ENCODE measurements at places on chromosomes 4 and X.
A peak's percentile ranks its signal among the peaks of the same experiment; 100 is the strongest.

DNA sequence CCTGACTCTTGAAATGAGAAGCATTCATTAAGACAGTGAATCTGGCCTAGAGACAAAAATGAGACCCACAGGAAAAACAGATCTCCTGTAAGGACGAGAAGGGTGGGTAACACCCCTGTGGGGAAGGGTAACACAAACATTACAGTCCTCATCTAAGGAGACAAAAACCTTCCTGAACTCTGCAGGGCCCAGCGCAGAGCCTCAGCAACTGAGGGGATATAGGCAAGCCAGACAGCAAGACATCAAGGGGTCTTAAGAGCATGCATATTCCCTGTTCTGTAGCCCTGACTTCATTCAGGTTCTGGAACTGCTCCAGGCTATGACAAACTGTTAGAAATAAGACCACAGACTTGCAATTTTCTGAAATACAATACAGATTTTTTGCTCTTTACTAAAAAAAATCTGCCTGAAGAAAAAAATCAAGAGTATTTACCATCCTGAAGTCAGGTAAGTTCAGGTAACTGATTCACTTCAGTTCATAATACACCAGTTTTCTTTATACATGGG is 15.5 kb downstream of the COX18 start:
- no peak for DNase-seq

DNA sequence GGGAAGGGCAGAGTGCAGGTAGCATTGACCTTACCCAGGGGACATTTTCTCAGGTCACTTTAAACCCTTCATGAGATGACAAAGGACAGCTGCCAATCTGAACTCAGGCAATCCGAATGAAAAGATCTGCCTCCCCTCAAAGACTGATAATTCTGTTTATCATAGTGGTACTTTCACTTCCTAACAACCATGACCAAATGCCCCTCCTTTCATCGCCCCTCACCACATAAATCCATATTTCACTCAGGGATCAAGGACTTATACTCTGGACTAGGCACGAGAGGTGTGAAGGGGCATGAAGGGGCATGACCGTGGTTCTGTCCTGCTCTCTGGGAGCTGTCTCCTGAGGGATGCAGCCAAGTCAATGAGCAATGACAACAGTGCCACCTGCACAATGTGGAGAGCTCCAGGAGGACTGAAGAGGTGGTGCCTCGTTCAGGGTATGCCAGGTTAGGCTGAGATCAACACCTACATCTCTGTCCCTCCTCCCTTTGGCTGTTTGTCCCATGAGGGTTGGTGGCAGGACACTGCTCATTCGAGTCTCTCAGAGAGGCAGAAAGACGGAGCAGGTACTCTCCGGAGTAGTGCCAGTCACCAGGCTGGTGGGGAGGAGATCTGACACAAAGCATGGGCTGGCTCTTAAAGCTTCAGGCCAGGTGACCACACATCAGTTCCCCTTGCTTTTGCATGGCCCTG is 12.5 kb downstream of the HS3ST1 start:
- no peak for DNase-seq

GRCh38 chr4:8477676-8478075 is 37.1 kb downstream of the TRMT44 start:
- DNase-seq, result no peak

GRCh38 chr4:175127314-175127713 is 209.2 kb downstream of the ADAM29 start:
- DNase-seq, result no peak

GRCh38 chr4:186621959-186622553 is 66.7 kb upstream of the MTNR1A start:
- no peak for DNase-seq

- DNase-seq, result no peak
Measured at GRCh38 chrX:28108186-28108945, 127.1 kb upstream of the DCAF8L1 start.

- DNase-seq, result no peak
Measured at GRCh38 chrX:71315917-71316316, 14.4 kb downstream of the ITGB1BP2 start.

- DNase-seq, result no peak
Measured at GRCh38 chrX:111309083-111309482, 38.8 kb upstream of the CAPN6 start.

GRCh38 chr4:153513596-153513995 is 47.4 kb downstream of the TMEM131L start:
- no peak for DNase-seq

DNA sequence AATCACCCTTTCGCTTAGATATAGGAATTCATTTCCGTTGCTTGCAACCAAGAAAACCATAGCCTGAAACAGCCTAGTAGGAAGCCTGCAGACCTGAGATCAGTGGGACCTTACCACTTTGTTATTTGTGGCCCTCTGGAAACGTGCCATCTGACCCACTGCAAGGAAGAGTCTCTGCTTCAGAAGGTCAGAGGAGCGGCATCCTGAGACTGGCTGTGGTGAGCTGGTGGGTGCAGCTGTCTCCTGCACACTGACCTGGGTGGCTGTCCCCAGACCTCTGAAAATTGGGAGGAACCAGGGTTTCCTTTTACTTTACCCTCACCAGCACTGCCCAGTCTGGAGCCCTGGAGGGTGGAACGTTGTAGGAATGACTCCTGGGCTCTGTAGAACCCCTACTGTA is 18.2 kb downstream of the SHROOM2 start:
- no peak for DNase-seq

GRCh38 chrX:39936886-39937770 is 160.6 kb downstream of the BCOR start:
- peak; percentile 31 for DNase-seq

DNA sequence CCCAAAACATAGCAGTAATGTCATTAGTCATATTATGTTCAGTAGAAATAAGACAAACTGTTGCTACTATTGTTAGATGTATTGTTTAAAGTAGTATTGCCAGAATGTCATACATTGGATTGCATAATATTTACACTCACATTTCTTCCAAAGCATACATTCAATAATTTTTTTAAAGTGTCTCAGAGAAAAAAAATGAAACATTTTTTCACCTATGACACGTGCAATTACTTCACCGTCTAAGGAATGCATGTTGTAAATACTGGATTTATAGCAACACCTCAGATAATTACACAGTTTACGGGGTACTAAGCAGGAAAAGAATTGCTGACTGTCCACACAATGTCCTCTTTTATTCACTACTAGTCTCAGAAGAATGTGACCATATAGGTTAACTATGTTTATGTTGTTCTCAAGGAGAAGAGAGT is 162.1 kb downstream of the PCDH18 start:
- DNase-seq, result no peak

DNA sequence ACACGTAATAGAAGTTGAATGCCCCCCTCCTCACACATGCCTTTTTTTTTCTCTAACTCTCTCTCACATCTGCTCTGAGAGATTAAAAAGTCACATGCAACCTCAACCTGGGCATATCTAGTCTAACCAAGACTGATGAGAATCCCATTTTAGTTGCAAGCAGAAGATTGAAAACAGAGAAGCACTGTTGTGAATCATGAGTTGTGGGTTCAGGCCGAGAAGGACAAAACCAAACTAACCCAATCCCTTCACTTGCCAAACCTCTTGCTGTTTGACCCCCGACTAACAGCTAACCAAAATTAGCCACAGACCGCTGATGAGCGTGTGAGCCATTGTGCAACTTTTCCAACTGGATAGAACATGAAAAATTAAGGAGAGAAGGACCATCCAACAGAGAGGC is 31.8 kb downstream of the CXCL1 start:
- no peak for DNase-seq

GRCh38 chr4:133921280-133922195 is 280.1 kb downstream of the PABPC4L start:
- DNase-seq, result no peak

GRCh38 chrX:3962511-3963311 is 249.3 kb upstream of the PRKX start:
- DNase-seq, result peak; percentile 5
